T-helper 17 cell (primary cell): ENCODE measurements at places on chromosomes 12 and 14. TPM values are rescaled to one million over a fixed set of nuclear protein-coding genes. Genes with fewer than 3 reads are reported as not detected.

Gene GPR65
- total RNA-seq, result 16.6 TPM

Gene SYCP3
- 0.29 TPM for total RNA-seq

Gene ZFYVE26
- 25.0 TPM for total RNA-seq

Gene INHBE
- not detected for total RNA-seq

Gene NXPH4
- total RNA-seq, result not detected

Gene TCL1B
- not detected for total RNA-seq

Gene SSTR1
- total RNA-seq, result not detected

Gene USP44
- total RNA-seq, result 2.2 TPM

Gene DTX1
- 20.7 TPM for total RNA-seq

Gene TMED10
- 195 TPM for total RNA-seq

Gene KRT77
- total RNA-seq, result not detected

Gene CLEC12A
- total RNA-seq, result 4.6 TPM

Gene P3H3
- total RNA-seq, result 0.97 TPM

Gene ALX1
- not detected for total RNA-seq

Gene SETD1B
- total RNA-seq, result 54.5 TPM

Gene CLEC2A
- total RNA-seq, result not detected

Gene ANO4
- total RNA-seq, result not detected

Gene SERPINA9
- total RNA-seq, result not detected

Gene CHGA
- total RNA-seq, result not detected

Gene MGAT4C
- total RNA-seq, result not detected

Gene WNT1
- total RNA-seq, result 2.2 TPM

Gene CYP46A1
- 0.15 TPM for total RNA-seq

Gene KRT1
- 0.83 TPM for total RNA-seq

Gene FGF23
- not detected for total RNA-seq

Gene HSPA2
- total RNA-seq, result 2.0 TPM

Gene SPX
- not detected for total RNA-seq

Gene SLCO1B1
- not detected for total RNA-seq

Gene LRRC10
- total RNA-seq, result not detected

Gene ACSS3
- total RNA-seq, result not detected

Gene ARHGEF25
- 0.37 TPM for total RNA-seq

Gene NEUROD4
- total RNA-seq, result not detected

Gene GLS2
- total RNA-seq, result 2.8 TPM

Gene KRT73
- total RNA-seq, result 1.1 TPM

Gene GNG2
- total RNA-seq, result 208 TPM

Gene DICER1
- total RNA-seq, result 54.9 TPM

Gene ADCY6
- total RNA-seq, result 0.70 TPM

Gene GARIN6
- not detected for total RNA-seq

Gene FAM90A1
- total RNA-seq, result 0.65 TPM

Gene ALKBH2
- total RNA-seq, result 6.5 TPM

Gene GLIPR1L2
- 1.5 TPM for total RNA-seq

Gene PLBD2
- total RNA-seq, result 19.0 TPM

Gene LRCOL1
- not detected for total RNA-seq

Gene ST8SIA1
- total RNA-seq, result 13.9 TPM

Gene SCN8A
- total RNA-seq, result 0.47 TPM
